ENCODE measurements at places on chromosomes 2 and 18.

DNA sequence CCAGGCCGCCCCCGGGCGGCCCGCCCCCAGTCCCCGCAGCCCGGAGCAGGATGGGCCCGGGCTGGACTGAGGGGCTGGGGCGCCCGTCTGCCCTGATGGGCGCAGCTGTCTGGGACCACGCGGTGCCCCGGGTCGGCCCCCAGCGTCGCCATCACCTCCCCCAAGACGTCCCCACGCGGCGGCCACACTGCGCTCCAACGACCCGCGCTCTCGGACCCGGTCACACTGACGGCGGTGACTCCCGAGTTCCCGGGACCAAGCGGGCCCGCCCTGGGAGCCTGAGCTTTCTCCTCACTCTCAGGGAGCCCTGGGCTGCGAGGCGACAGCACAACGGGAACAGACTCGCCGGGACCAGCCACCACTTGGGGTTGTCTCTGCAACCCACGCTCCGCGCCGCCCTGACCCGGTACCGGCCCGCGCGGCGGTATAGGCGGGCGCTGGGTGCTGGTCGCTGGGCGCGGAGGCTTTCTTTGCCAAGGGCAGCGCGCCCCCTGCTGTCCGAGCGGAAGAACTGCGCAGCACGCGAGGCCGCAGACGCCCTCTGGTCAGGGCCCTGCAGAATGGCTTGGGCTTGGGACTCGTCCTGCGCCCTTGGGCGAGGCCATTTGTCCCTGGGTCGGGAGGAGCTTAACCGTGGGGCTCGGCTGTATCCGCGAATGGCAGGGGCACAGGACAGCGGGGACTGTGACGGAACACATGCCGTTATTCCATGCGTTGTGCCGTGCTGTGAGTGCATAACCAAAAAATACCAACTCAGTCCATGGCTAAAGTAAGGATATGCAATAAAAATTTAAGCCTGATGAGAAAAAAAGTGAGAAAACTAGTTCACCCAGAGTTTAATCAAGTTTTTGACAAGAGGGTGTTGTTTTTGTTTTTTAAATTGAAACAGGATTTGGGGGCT is 54.8 kb upstream of the ANKRD62 start:
- DNase-seq, result peak; percentile 67

DNA sequence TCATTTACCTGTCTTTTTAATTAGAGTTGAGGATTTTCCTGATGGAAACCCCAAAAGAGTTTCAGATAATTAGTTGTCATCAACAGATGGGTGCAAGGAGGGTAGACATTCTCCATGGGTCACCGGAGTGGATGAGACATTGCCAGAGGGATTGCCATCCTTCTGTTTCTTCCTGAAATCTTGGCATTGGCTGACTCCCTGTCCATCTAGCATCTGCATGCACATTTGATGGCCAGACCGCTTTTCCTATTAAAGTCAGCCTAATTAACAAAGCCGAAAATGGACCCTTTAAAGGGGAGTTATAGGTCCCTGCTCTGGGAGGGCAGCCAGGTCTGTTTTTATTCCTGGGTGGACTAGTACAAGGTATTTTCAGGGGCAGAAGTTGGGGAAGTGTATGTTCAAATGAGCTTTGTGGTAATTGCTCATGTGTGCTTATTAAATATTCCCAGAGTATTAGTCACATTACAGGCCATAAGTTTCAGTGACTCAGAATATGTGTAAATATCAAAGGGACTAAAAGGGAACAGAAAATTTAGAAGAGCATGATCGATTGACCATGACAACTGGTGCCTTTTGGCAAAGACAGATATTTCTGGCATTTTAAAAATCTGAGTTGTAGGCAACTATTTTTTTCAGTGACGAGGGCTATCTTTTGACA is 209.8 kb downstream of the PHLPP1 start:
- no peak for DNase-seq

GRCh38 chr2:47534179-47534919 is 131.4 kb downstream of the MSH2 start:
- no peak for DNase-seq

GRCh38 chr18:46484971-46485370 is 172.0 kb downstream of the LOXHD1 start:
- DNase-seq, result no peak

- DNase-seq, result no peak
These were observed 79.4 kb downstream of the EIPR1 start for GRCh38 chr2:3298191-3298590.

- DNase-seq, result no peak
These were observed 43.7 kb downstream of the AGAP1 start for GRCh38 chr2:235537587-235537986.

GRCh38 chr18:48459016-48459415 is 49.8 kb upstream of the ZBTB7C start:
- DNase-seq, result no peak

All from CD4-positive, alpha-beta T cell treated with Interleukin-6 at 100 ng/mL for 8 hours (primary cell).